CD8-positive, alpha-beta memory T cell (primary cell): ENCODE measurements at places on chromosomes 12 and 14.

- DNase-seq, result no peak
These were observed 262.3 kb upstream of the GRIP1 start for GRCh38 chr12:66941150-66941549.

DNA sequence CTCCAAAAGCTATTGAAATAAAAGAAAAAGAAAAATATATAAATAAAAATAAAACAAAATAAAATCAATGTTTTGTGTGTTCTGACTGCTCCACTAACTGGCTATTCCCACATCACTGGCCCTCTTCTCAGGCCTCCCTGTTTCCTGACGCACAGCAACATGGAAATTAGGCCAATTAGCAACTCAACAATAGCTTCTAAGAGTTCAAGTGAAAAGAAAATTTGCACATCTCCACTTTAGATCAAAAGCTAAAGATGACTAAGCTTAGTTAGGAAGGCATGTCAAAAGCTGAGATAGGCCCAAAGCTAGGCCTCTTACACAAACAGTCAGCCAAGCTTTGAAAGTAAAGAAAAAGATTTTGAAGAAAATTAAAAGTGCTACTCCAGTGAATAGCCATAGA, 200.8 kb downstream of the DUSP6 start:
- no peak for DNase-seq

GRCh38 chr14:99230208-99231151, 41.5 kb downstream of the BCL11B start:
- DNase-seq, result peak; percentile 95

DNA sequence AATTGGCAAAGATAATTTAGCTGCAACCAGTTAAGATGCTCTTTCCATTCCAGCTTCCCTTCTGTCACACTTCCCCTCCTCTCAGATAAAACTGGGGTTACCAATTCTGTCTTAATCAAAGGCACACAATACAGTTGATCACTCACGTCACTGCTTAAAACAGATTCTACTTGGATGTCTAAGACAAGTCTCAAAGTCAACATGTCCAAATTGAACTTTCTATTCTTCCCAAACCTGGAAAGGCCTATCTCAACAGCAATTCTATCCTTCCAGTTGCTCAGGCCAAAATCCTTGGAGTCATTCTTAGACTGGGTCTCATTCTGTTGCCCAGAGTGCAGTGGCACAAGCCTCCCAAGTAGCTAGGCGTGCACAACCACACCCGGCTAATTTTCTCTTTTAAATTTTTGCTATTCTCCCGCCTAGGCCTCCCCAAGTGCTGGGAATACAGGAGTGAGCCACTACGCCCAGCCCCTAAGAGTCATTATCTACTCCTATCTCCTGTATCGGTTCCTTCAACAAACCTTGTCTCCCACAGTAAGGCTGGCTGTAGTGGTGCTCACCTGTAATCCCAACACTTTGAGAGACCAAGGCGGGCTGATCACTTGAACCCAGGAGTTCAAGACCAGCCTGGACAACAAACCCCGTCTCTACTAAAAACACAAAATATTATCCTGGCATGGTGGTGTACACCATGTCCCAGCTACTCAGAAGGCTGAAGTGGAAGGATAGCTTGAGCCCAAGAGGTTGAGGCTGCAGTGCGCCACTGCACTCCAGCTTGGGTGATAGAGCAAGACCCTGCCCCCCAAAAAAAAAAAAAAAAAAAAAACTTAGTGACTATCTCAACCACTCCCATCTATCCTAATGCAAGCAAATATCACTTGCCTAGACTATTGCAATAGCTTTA, 4.7 kb downstream of the RPS29 start:
- no peak for DNase-seq

DNA sequence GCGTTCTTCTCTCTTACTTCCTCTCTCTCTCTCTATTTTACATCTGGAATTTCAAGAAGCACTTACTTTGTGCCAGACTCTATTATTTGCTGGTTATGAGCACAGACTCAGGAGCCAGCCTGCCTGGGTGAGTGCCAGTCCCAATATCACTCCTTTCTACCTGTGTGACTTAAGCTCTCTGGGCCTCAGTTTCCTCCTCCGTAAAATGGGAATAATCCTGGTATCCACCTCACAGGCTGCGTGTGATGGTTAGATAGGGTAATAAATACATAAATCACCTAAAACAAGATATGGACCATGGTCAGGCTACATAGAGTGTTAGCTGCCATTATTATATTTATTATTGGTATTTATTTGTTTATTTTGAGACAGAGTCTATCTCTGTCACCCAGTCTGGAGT, 24.3 kb downstream of the RASAL1 start:
- DNase-seq, result no peak

GRCh38 chr12:85367936-85368335, 87.9 kb downstream of the ALX1 start:
- no peak for DNase-seq

DNA sequence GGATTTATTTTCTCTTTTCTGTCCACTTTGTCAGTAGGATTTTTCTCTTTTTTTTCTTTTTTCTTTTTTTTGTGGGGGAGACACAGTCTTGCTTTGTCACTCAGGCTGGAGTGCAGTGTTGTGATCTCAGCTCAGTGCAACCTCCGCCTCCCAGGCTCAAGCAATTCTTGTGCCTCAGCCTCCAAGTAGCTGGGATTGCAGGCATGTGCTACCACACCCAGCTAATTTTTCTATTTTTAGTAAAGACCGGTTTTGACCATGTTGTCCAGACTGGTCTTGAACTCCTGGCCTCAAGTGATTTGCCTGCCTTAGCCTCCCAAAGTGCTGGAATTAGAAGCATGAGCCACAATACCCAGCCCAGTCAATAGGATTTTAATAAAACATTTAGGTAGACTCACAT, 21.0 kb upstream of the TBK1 start:
- no peak for DNase-seq

DNA sequence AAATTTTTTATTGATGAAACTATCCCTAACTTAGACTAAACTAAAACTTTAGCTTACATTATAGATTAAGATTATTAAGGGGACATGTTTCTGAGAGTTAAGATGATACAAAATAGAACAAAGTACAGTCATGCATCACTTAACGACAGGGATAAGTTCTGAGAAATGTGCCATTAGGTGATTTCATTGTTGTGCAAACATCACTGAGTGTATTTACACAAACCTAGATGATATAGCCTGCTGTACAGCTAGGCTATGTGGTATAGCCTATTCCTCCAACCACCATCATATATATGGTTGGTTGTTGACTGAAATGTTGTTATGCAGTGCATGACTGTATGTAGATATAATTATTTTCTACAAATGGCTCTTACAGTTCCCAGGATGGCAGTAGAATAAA, 46.5 kb downstream of the ATP6V1D start:
- DNase-seq, result no peak

GRCh38 chr12:76037130-76038103, 5.8 kb upstream of the PHLDA1 start:
- no peak for DNase-seq

- no peak for DNase-seq
These were observed 71.2 kb downstream of the GALNT4 start for GRCh38 chr12:89453121-89453978.

DNA sequence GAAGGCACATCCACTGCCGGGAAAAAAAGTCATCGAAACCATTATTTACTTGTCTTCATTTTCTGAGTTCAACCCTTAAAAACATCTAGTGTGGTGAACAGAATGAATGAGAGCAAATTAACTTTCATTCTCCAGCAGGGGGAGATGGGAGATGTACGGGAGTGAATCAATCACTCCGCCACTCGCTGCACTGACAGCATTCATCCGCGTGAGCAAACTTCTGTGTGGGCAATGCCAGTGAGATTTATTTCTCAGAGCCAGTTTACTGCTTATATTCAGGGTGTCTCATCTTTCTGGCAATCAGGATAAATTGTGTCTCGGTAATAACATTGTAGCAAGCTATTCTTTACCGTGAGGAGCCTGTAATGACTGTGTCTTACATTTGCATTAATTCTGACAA, 463.6 kb upstream of the MIS18BP1 start:
- no peak for DNase-seq

DNA sequence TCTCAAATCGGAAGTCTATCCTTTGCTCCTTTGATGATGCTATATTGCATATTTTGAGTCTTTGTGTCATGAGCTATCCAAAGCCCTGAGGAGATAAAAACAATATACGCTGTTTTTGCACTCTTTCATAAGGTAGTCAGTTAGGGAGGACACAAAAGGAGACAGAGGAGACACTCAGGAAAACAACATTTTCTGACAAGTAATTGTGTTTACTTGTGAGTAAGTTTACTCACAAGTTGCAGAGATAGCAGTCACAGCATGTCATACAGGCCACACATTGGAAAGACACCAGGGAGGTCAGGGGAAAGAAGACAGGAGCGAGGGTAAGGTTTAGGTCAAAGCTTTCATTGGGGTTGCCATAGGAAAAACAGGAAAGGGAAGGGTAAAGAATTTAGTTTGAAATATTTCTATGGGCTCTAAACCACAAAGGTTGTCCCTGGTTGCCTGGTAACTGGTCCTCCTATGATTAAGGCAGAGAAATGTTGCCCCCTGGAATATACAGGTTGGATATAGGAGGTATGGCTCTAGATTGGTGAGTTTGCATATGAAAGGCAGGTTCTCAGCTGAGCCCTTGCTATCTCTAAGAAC, 7.4 kb upstream of the GABARAPL1 start:
- no peak for DNase-seq

DNA sequence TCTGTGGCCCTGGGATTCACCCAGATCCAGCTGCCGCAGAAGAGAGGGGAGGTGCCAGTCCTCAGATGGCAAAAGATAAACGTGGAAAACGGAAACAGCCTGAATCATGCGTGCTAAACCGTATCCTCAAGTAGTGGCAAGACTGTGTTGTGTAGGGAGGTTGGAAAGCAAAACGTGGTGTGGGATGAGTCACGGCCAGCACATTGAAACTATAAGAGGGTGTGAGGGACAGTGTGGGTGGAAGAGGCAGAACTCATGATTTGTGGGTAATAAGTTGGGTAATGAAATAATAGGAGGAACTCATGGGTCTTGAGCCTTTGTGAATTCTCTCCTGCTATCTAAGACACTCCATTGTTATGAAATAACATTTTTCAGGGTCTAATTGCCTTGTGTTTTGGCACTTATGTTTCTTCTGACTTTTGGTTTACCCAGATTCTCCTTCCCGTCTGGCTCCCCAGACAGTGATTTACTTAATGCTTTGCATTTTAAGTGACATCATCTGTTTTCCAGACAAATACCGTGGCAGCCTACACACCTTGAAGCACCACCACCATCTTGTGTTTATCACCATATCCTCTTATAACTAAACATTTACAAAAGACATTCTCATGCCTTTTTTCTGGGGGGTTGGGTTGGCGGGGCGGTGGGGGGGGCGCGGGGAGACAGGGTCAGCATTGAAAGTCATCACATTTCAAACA, 62.3 kb upstream of the PTCSC3 start:
- DNase-seq, result no peak

DNA sequence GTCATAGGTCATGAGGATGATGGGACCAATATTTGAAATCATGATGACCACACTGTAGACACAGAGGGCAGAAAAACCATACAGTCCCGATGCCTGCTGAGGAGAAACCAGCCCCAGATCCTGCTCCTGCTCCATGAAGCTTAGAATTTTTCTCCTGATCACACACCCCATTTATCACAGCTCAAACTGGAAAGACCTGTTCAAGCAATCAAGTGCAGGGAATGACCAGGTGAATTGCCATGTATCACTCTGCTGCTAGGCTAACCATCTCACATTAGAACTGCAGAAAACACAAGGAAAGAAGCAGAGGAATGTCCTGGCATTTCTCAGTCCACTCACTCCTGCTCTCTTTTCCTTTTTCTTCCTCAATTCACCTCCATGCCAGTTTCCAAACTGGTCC, 18.1 kb downstream of the MANSC1 start:
- no peak for DNase-seq

GRCh38 chr12:113133666-113134065, 1.9 kb downstream of the RASAL1 start:
- DNase-seq, result no peak

DNA sequence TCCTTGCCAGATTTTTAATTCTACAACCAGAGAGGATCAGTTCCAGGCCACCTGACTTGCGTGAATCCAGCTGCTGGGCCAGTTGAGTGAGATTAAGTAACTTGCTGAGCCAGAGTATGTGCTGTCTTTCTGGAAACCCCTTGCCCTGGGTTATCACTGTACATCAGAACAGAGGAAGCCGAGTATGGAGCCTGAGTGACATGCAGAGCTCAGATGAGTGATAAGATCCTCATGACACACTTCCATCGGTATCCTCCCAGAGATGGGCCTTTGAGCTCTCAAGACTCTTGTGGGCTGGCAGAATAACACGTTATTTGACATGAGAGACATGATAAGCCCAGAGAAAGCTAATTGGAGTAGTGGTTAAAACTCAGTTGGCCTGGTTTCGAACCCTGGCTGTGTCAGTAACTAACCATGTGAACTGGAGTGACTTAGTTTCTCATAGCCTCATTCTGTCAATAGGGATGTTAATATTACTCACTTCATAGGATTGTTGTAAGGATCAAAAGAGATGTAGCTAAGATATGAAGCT, 388.1 kb downstream of the ZFP36L1 start:
- no peak for DNase-seq

GRCh38 chr14:99968191-99968920, 96.9 kb upstream of the EVL start:
- DNase-seq, result no peak

- no peak for DNase-seq
These were observed 1259.2 kb downstream of the FSCB start for GRCh38 chr14:43247877-43248276.

GRCh38 chr14:80291101-80291500, 79.8 kb upstream of the DIO2 start:
- no peak for DNase-seq

DNA sequence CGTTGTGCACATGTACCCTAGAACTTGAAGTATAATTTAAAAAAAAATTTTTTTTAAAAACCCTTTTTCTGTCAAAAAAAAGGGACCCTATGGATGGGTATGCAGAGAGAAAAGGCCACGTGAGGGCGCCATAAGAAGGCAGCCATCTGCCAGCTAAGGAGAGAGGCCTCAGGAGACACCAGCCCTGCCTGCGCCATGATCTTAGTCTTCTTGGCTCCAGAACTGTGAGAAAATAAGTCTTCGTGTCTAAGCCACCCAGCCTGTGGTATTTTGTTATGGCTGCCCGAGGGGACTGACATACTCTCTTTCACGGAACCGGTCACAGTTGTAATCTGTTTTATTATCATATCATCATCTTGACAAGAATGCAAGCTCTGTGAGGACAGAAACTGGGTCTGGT, 174.8 kb downstream of the EFCAB11 start:
- DNase-seq, result no peak

DNA sequence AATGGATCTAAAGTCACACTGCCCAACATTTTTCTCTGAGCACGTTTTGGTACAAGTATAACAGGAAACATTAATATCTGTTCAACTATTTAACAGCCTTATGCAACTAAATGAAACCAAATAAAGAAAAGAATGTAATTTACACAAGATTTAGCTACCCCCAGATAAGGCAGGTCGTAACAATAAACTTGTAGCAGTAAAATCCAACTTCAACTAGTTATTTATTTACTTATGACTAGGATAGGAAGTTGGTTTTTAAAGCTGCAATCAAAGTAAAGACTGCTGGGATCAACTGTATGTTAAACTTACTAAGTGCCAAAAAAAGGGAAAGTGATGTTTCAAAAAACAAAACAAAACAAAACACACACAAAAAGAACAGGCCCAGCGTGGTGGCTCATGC, 30.9 kb downstream of the FERMT2 start:
- no peak for DNase-seq

- DNase-seq, result no peak
These were observed 42.1 kb downstream of the GRIP1 start for GRCh38 chr12:66636771-66637170.

- no peak for DNase-seq
These were observed 110.6 kb upstream of the PRMT8 start for GRCh38 chr12:3380200-3381043.
